ENCODE measurements at places on chromosomes 5 and 9. TPM values are rescaled to one million over a fixed set of nuclear protein-coding genes. Genes with fewer than 3 reads are reported as not detected.

GRCh38 chr5:164319161-164319560 is 813.7 kb downstream of the MAT2B start:
- DNase-seq: no peak

DNA sequence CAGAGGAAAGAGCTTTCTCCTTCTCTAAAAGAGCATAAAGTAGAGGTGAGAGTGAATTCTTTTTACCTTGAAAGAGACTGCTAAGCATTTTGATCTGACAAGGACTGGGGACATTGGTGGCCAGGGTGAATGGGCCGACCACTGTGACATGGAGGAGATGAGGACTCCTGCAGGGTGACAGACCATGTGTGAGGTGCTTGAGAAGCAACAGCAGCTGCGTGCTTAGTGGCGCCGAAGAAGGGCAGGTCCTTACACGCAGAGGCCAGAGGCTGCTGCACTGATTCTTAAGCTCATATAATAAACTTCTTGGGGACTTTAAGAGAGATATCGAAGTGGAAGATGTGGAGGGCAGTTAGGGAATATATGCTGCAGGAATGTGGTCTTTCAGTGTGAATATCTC is 8.7 kb upstream of the JAKMIP2 start:
- no peak for DNase-seq

DNA sequence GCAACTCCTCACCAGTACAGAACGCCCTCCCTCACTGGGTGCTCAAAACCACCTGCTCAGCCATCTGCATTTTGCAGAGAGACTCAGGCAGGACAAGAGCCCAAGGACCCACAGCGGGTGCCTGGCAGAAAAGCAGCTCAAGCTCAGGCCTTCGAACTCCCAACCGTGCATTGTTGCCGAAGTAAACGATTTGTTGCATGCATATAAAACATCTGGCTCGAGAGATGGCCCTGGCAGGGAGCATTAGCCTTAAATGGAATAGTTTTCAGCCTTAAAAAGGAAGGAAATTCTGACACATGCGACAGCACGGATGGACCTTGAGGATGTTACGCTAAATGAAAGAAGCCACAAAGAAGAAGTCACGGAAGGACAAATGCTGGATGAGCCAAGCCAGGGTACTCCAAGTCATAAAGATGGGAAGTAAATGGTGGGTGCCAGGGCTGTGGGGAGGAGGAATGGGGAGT is 160.4 kb upstream of the PHYKPL start:
- DNase-seq: no peak

IL3 gene
- not detected for total RNA-seq

GRCh38 chr5:160694896-160695295 is 157.1 kb downstream of the ATP10B start:
- no peak for DNase-seq

NTNG2 gene
- 1.3 TPM for total RNA-seq

ORM1 gene
- total RNA-seq: not detected

DNA sequence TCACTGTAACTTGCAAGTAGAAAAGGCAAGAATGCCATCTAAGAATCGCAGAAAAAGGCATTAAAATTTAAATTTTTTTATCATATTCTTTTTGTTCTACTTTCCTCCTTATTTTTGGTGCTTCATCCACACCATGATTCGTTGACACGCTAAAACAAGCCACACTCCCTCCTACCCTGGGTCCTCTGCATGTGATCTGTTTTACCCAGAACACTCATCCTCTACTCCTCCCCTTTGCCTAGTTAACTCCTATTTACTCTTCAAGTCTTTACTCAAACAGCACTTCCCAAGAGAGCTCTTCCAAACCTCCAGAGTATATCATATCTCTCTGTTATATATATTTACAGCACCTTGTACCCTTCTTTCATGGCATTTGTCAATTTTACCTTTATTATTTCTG is 61.4 kb upstream of the SRP19 start:
- DNase-seq: no peak

ZDHHC11 gene
- total RNA-seq: 2.9 TPM

- no peak for DNase-seq
Measured at GRCh38 chr5:50700706-50701105, 34.3 kb downstream of the PARP8 start.

DNA sequence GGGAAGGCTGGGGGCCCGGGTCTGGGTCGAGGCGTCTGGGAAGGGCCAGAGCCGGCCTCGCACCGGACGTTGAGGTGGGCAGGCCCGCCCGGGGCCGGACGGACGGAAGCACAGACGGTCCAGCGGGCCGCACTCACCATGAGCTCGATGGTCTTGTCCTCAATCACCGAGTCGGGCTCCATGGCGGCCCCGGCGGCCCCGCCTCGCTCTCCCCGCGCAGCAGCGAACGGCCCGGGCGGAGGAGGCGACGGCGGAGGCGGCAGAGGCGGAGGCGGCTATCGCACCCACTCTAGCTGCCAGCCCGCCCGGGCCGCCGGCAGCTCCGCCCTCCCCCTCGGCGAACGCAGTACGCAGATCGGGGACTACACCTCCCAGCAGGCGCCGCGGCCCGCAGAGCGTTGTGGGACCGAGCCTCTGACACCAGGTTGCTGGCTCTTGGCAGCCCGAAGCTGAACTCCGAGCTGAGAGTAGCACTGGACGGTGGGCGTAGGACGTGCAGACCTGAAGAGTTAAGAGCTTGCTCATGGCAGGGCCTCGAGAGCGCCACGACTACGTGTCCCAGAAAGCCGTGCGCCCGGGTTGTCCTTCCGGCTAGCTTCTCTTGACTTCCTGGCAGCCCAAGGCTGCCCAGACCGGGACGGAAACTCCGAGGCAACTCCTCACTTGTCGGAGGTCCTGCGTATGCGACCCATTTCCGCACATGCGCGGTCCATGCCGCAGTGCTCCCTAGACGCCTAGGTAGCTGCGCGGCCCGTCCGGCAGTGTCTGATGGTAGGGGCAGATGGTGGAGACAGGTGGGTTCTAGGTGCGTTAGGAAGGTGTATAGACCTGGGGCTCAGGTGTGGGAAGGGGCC is at the start of gene FBXW11:
TSS of gene FBXW11 (minus strand) at position 318 of the 854 bp plus-strand sequence. CDS start at position 182, 136 bp downstream.
- DNase-seq: peak; percentile 96

DNA sequence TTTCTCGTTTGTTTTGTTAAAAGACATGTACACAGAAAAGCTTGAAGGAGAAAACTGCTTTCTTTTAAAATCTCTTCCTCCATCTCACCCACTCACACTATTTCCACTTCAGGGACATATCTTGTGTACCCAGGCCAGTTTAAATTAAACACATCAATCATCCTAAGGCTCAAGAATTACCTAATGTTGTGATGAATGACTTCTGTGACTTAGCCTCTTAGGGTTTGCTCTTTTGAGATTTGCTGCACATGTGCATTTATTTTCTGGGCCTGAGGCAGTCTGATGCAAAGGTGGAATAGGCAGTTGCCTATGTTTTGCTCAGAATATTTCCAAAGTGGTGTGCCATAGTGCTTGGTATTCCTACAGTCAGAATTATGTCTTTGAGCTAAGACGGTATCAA is 439.9 kb upstream of the CHD1 start:
- no peak for DNase-seq

ACTL7B gene
- not detected for total RNA-seq

AQP3 gene
- 13.3 TPM for total RNA-seq

DNA sequence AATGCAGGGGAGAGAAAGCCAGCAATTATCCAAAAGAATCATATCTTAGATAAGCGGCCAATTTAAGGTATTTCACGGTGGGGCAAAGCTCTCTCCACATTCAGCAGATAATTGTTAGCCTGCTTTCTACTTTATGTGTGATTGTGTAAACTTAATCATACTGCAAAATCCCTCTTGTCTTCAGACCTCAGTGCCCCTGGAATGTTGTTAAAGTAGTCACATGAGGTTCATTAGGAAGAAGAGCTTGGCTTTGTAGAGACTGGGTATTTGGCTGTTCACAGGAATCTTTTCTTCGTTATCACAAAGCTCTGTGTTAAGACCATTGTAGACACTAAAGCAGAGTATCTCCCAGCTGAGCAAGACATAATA is 127.0 kb downstream of the RFK start:
- no peak for DNase-seq

GRCh38 chr5:113337515-113338415 is 97.0 kb downstream of the TSSK1B start:
- DNase-seq: no peak

GRCh38 chr9:93456022-93456421 is 2.6 kb upstream of the FAM120AOS start:
- no peak for DNase-seq

EGFLAM gene
- total RNA-seq: 0.40 TPM

FRRS1L gene
- total RNA-seq: 0.12 TPM

Data from colonic mucosa (tissue), 4 donors.